ENCODE measurements at places on chromosomes 1 and 21. TPM values are rescaled to one million over a fixed set of nuclear protein-coding genes. Genes with fewer than 3 reads are reported as not detected.
A peak's percentile ranks its signal among the peaks of the same experiment; 100 is the strongest.

TMCO1 gene
- total RNA-seq, result 47.3 TPM

DNA sequence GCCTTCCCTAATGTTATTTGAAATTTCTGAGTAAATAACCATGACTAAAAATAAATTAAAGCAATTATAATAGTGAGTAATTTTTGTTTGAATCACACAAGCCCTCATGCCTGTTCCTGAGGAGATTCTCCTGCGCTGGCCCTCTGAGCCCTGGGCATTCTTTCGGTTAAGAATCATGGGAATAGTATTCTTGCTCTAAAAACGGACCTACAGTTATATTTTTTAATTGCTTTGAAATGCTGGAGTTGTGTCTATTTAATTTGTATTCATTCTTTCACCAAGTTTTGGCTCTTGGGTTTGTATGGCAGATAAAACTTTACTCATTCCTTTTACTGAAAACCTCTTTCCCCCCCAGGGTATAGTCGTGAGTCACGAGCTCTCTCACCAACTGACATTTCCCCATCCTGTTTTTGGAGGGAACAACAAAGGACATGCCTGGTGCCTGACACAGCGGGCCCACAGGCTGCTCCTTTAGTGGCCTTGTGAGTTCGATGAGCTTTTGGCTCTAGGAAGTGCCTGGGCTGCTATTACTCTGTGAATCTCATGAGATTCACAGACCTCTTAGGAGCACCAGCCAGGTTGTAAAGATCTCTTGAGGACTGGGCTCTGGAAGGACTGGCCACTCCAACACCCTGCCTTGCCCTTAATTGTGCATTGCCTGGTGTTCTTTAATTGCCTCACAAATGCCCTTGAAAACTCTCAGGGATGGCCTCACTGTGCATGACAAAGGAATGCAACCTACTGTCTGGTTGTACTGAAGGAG, 58.6 kb downstream of the DDR2 start:
- no peak overlapping the region for H3K4me3 ChIP-seq
- peak overlapping the region; percentile 53 for H3K27ac ChIP-seq
- H3K36me3 ChIP-seq, result no peaks in the 10 kb centered on the region
- DNase-seq, result peak; percentile 78

S100B gene
- 36.3 TPM for total RNA-seq

DNA sequence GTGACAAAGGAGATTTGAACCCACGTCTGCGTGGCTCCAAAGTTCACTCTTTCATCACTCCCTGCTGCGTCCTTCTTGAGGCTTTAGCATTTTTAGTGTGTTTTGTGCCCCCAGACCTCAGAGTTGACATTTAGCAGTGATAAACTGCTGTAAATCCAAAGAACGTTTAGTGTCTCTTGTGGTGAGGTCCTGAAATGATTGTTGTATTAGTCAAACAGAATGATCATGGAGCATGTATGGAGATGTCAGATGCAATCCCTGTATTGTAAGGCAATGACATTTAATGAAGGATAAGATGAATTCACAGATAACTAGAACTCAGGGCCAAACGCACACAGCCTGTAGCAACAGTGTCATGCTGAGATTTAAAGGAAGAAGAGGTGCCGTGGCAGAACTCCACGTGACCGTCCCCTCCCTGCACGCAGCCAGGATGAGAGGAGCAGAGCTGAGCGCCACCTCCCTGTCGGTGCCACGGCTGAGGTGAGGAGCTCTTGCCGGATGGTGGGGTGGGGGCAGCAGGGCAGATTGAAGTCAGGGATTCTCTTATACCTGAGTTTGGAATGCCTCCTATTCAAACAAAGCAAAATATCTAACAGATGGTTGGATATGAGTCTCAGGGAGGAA, 30.1 kb downstream of the NTPCR start:
- H3K36me3 ChIP-seq, result no peaks in the 10 kb centered on the region
- no peaks in the 10 kb centered on the region for H3K27me3 ChIP-seq
- H3K4me1 ChIP-seq, result no peaks in the 10 kb centered on the region
- H3K27ac ChIP-seq, result no peak overlapping the region

DNA sequence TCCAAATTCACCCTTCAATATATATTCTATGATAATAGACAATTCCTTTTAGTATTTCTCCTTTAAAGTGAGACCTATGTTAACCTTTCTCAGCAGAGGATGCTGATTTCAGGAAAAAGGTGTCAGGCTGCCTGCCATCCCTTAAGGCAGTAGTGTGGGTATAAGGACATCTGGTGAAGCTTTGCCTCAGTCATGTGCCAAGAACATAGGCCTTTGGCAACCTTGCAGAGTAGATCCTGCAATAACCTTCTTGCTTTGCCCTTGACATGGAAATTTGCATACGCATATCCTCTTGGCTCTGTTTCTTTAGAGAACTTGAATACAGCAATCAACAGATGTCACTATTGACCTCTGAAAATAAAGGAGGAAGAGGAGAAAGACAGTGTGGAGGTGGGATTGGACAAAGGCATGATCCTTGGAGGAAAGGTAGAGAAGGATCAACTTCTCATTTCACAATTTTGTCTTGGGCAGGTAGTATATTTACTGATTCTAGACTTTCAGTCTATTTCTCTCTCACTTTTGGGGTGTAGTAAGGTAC, 21.1 kb upstream of the ZRANB2 start:
- no peaks in the 10 kb centered on the region for H3K27me3 ChIP-seq
- no peaks in the 10 kb centered on the region for H3K4me1 ChIP-seq
- no peaks in the 10 kb centered on the region for H3K36me3 ChIP-seq
- DNase-seq, result no peak
- no peak overlapping the region for H3K27ac ChIP-seq

- H3K27ac ChIP-seq, result peak overlapping the region; percentile 76
- H3K36me3 ChIP-seq, result no peaks in the 10 kb centered on the region
- H3K4me3 ChIP-seq, result no peak overlapping the region
- H3K4me1 ChIP-seq, result peaks cover 10% of the 10 kb centered on the region
- H3K27me3 ChIP-seq, result no peaks in the 10 kb centered on the region
- peak; percentile 53 for DNase-seq
Measured at GRCh38 chr21:26546446-26547097, 26.5 kb downstream of the CYYR1 start.

- no peaks in the 10 kb centered on the region for H3K27me3 ChIP-seq
- no peak overlapping the region for H3K27ac ChIP-seq
- no peak for DNase-seq
- H3K4me3 ChIP-seq, result no peak overlapping the region
- no peaks in the 10 kb centered on the region for H3K4me1 ChIP-seq
- no peaks in the 10 kb centered on the region for H3K36me3 ChIP-seq
Measured at GRCh38 chr1:228872080-228872479, 136.8 kb downstream of the RHOU start.

- no peaks in the 10 kb centered on the region for H3K27me3 ChIP-seq
- no peak overlapping the region for H3K27ac ChIP-seq
- peaks cover 66% of the 10 kb centered on the region for H3K36me3 ChIP-seq
- no peak overlapping the region for H3K4me3 ChIP-seq
- DNase-seq, result no peak
Measured at GRCh38 chr1:32848354-32849063, 22.2 kb downstream of the FNDC5 start.

SELL gene
- total RNA-seq, result 2.8 TPM

GRCh38 chr1:39695016-39695415, 3.8 kb upstream of the HPCAL4 start:
- no peak overlapping the region for H3K27ac ChIP-seq
- H3K4me1 ChIP-seq, result peaks cover 8% of the 10 kb centered on the region
- no peak for DNase-seq
- H3K27me3 ChIP-seq, result peaks cover 8% of the 10 kb centered on the region

MFSD2A gene
- total RNA-seq, result 0.23 TPM

DNA sequence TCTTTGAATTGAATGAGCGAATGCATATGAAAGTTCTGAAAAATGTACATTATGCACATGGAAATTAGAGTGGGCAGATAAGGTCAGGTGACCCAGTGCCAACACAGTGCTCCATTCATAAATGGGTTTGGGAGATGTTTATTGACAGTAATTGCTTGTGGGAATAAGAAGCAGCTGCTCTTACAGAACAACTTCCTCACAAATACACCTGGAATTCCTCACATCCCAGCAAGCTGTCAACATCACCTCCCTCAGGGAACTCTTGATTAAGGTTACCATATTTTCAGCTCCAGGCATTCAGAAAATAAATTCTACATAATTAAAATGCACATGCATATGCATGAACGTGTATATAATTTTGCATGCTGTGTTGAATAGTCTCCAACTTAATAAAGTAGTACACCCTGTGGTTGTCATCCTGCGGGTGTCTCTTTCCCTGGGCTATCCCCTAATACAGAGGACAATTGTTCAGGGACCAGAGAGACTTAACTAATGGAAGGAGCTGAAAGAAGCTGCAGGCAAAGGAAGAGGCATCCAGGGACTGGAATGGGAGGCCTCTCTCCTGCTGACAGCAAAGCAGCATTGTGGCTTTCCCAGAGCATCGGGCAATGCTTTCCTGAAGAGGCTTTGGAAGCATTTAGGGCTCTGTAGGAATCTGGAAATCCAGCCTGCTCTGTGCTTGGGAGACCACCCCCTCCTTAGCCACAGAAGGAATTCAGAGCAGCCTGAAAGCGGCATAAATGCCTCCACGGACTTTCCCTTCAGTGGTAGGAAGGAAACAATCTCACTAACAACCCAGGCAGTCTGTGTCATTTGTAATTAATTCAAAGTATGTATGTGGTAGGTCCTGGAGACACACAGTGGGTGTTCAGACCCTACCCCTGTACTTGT, 55.2 kb upstream of the GNG12 start:
- DNase-seq, result no peak
- H3K27ac ChIP-seq, result no peak overlapping the region
- no peak overlapping the region for H3K4me3 ChIP-seq
- no peaks in the 10 kb centered on the region for H3K36me3 ChIP-seq
- no peaks in the 10 kb centered on the region for H3K4me1 ChIP-seq
- no peaks in the 10 kb centered on the region for H3K27me3 ChIP-seq

CBS gene
- 8.9 TPM for total RNA-seq

KCNK2 gene
- total RNA-seq, result 0.09 TPM

DNA sequence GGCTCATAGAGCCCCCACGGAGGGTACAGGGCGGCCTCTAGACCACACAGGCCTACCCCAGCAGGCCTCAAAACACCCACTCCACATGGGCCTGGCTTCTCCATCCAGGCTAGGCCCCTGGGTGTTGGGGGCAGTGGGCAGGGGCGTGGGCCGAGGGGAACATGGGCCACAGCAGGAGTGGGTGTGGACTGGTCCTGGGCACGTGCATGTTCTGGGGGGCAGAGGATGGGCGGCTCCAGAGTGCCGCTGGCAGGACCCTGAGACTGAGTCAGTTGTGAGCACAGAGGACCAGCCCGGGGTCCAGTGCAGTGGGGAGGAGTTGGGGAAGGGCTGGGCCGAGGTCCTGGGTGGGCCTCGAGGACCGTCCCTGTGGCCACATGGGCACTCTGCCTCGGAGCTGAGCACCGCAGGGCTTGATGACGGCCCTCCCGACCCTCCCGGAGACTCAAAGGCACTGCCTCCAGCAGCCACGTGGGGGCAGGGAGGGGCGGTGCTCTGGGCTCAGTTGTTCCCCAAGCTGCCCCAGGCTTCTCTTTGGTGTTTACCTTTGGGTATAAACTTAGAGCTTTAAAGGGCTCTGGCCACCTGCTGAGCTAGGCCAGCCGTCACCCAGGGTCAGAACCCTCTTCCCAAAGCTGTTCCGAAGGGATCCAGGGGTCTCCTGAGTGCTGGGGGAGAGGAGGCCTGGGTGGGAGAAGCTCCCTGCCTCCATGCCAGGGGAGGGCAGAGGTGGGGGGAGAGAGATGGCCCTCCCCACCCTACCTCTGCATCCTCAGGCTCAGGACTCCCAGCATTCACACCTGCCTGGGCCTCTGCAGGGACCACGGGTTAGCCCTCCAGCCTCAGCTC, 79.9 kb downstream of the MORN1 start:
- peak overlapping the region; percentile 88 for H3K27ac ChIP-seq
- H3K27me3 ChIP-seq, result no peaks in the 10 kb centered on the region
- no peaks in the 10 kb centered on the region for H3K4me1 ChIP-seq
- no peak for DNase-seq

PRR9 gene
- total RNA-seq, result not detected

- H3K36me3 ChIP-seq, result no peaks in the 10 kb centered on the region
- H3K27ac ChIP-seq, result peak overlapping the region; percentile 75
- no peak overlapping the region for H3K4me3 ChIP-seq
- no peak for DNase-seq
- H3K27me3 ChIP-seq, result no peaks in the 10 kb centered on the region
Measured at GRCh38 chr1:27519331-27520258, 29.6 kb upstream of the WASF2 start.

DNA sequence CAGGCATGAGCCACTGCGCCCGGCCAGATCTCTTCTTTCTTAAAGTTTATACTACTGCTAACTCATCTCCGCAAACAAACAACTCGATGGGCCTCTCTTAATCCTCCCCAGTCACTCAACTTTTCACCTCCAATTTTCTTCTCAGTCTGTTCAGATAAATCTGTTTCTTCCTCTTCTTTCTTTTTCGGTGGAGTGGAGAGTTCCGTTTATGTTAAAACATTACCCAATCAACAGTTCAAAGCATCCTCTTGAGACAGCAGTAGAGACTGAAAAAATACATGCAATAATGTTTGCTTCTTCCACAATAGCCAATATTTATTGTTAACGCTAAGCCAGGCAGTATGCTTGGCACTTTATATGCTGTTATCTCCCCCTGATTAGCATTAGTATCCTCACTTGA, 1.4 kb upstream of the ANKRD13C start:
- no peaks in the 10 kb centered on the region for H3K27me3 ChIP-seq
- DNase-seq, result no peak
- no peaks in the 10 kb centered on the region for H3K36me3 ChIP-seq
- H3K4me1 ChIP-seq, result peaks cover 37% of the 10 kb centered on the region
- peak overlapping the region; percentile 96 for H3K27ac ChIP-seq
